A549 treated with dexamethasone at 1 μM for 4 hours (cell line): ENCODE measurements at places on chromosomes 4 and X. TPM values are rescaled to one million over a fixed set of nuclear protein-coding genes. Genes with fewer than 3 reads are reported as not detected.

The ATP8A1 gene
- 0.02 to 0.15 TPM (median 0.04 TPM) in 5 replicates for total RNA-seq

The SMARCA1 gene
- 38.0 to 57.1 TPM (median 52.4 TPM) in 5 replicates for total RNA-seq

The SLC6A8 gene
- 9.1 to 15.3 TPM (median 12.7 TPM) in 5 replicates for total RNA-seq

The PRKG2 gene
- total RNA-seq: 0.65 to 0.97 TPM (median 0.71 TPM) in 5 replicates

The DUSP21 gene
- not detected in 5 replicates for total RNA-seq

The RHOXF2 gene
- not detected in 5 replicates for total RNA-seq

The IGSF1 gene
- total RNA-seq: 0.24 to 0.37 TPM (median 0.33 TPM) in 5 replicates

The TASL gene
- not detected in 5 replicates for total RNA-seq

The NR0B1 gene
- 18.2 to 24.4 TPM (median 20.0 TPM) in 5 replicates for total RNA-seq

The DGAT2L6 gene
- not detected in 5 replicates for total RNA-seq

The AVPR2 gene
- 0.05 TPM in 1 of 5 replicates, not detected in the others for total RNA-seq

The XAGE1A gene
- total RNA-seq: 21.1 to 62.0 TPM (median 33.5 TPM) in 5 replicates

The DCX gene
- total RNA-seq: not detected in 5 replicates

The GDPD2 gene
- total RNA-seq: 0.03 to 0.11 TPM (median 0.07 TPM) in 5 replicates

The RAI2 gene
- total RNA-seq: 0.21 to 0.39 TPM (median 0.27 TPM) in 5 replicates

The TBC1D8B gene
- 0.99 to 1.8 TPM (median 1.5 TPM) in 5 replicates for total RNA-seq

The PLXNB3 gene
- total RNA-seq: 1.8 to 4.1 TPM (median 3.0 TPM) in 5 replicates

The PPP2R2C gene
- total RNA-seq: 26.5 to 43.3 TPM (median 41.1 TPM) in 5 replicates

The PCDH18 gene
- not detected in 5 replicates for total RNA-seq

The CEP44 gene
- total RNA-seq: 4.0 to 7.8 TPM (median 6.5 TPM) in 5 replicates

The MAGEA11 gene
- total RNA-seq: not detected in 5 replicates

The ATP1B4 gene
- 0.02 to 0.05 TPM in 2 of 5 replicates, not detected in the others for total RNA-seq

The PNMA6E gene
- total RNA-seq: 0.05 TPM in 1 of 5 replicates, not detected in the others

The SMIM10L2A gene
- 0.16 to 0.22 TPM (median 0.17 TPM) in 5 replicates for total RNA-seq

The CPLX1 gene
- 0.28 to 0.90 TPM (median 0.47 TPM) in 5 replicates for total RNA-seq

The PDZD4 gene
- total RNA-seq: 2.9 to 4.0 TPM (median 3.4 TPM) in 5 replicates

The HSFX4 gene
- total RNA-seq: 0.10 to 0.13 TPM (median 0.11 TPM) in 3 of 5 replicates, not detected in the others

The SPOCK3 gene
- total RNA-seq: 0.17 to 0.26 TPM (median 0.22 TPM) in 5 replicates

The PSAPL1 gene
- 0.29 to 0.51 TPM (median 0.36 TPM) in 5 replicates for total RNA-seq

The USP17L18 gene
- total RNA-seq: not detected in 5 replicates

The CLDN22 gene
- not detected in 5 replicates for total RNA-seq

The SPANXA2 gene
- total RNA-seq: 0.14 to 0.25 TPM (median 0.17 TPM) in 3 of 5 replicates, not detected in the others

The AMBN gene
- total RNA-seq: not detected in 5 replicates

The CLIC2 gene
- 0.04 to 0.19 TPM (median 0.09 TPM) in 4 of 5 replicates, not detected in the other for total RNA-seq
